Esophagus squamous epithelium (tissue), 5 donors: ENCODE measurements at places on chromosomes 2 and 18. TPM values are rescaled to one million over a fixed set of nuclear protein-coding genes. Genes with fewer than 3 reads are reported as not detected.

GRCh38 chr18:35653392-35654135 is 72.0 kb downstream of the GALNT1 start:
- no peak for DNase-seq

The AMER3 gene
- not detected for total RNA-seq

DNA sequence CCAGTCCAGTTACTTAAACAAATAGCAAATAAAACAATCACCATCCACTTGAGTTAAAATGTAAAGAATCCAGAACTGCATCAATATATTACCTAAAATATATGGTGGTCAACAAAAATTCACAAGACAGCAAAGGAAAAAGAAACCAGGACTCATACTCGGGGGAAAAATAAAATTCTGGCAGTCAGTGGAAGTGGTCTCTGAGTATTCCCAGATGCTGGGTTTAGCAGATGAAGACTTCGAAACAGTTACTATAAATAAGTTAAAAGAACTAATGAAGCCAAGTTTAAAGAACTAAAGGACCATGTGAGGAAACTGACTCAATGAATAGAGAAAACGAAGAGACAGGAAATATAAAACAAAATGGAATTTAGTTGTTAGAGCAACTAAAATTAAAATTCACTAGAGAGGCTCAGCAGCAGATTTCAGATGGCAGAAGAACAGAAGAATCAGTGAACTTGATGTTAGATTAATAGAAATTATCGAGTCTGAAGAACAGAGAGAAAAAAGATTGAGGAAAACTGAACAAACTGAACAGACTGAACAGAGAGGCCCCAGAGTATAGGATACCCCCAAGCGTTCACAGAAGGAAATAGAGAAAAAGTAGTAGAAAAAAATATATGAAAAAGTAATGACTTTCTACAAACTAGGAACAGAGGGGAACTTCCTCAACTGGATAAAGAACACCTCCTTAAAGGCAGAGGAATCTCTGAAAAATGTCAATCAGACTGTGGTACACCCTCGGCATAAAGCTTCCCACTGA is 27.9 kb downstream of the MGAT4A start:
- no peak for DNase-seq

DNA sequence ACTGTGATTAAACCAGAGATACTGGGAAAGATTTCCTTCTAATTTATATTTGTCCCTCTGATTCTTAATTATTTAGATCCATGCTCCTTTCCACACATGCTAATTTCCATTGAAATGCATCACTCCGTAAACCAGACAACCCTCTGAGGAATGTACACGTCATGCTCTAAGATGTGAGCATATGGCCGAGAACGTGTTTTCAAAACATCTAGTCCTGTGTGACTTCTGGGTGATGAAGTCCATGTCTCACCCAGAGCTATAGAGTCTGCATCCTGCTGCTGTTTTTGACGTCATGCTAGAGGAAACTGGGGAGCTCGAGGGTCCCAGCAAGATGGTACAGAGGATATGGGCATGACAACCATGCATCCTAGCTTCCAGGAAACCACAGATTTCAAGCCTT is 53.6 kb downstream of the CAPN13 start:
- DNase-seq = no peak

The DSG1 gene
- 28.3 TPM for total RNA-seq
